ENCODE measurements at places on chromosomes 5 and 9.

- H3K4me1 ChIP-seq, result peaks cover 3% of the 10 kb centered on the region
- no peak overlapping the region for H3K4me3 ChIP-seq
- H3K36me3 ChIP-seq, result no peaks in the 10 kb centered on the region
- no peak for DNase-seq
- no peak overlapping the region for H3K27ac ChIP-seq
Observed at GRCh38 chr9:21102305-21102704, 24.6 kb upstream of the IFNB1 start.

DNA sequence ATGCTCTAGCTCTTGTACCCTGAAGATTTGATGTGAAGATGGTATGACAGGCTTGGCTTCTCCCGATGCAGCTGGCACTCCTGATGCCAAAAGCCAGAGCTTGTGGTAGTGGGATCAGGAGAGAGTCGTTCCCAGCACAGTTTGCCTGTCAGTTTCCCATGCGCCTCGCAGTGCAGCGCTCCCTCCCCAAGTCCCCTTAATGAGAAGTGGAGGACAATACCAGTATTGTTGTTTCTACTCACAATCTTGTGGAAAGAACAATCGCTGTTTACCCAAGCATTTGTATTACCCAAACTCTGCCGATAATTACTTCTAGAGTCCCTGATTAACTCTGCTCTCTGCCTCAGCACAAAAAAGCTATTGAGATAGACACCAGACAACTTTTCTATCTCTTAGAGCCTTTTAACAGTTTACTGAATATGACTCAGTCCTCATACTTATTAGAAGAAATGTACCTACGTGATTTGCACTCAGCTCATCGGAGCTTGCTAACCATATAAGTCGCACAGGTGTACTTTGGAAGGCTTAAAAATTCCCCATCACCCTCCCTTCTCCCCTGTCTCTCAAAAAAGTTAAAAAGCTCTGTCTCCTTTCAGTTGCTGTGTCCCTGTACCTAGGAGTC is 283.2 kb upstream of the TMEM161B start:
- no peak for DNase-seq
- H3K4me1 ChIP-seq, result no peaks in the 10 kb centered on the region
- H3K27me3 ChIP-seq, result no peaks in the 10 kb centered on the region
- no peaks in the 10 kb centered on the region for H3K36me3 ChIP-seq
- no peak overlapping the region for H3K27ac ChIP-seq

- no peaks in the 10 kb centered on the region for H3K36me3 ChIP-seq
- H3K4me3 ChIP-seq, result no peak overlapping the region
- H3K27ac ChIP-seq, result no peak overlapping the region
- DNase-seq, result no peak
Observed at GRCh38 chr5:76292620-76293322, 110.3 kb upstream of the IQGAP2 start.

- no peaks in the 10 kb centered on the region for H3K36me3 ChIP-seq
- H3K4me1 ChIP-seq, result peaks cover 20% of the 10 kb centered on the region
- H3K4me3 ChIP-seq, result no peak overlapping the region
- H3K27me3 ChIP-seq, result no peaks in the 10 kb centered on the region
- no peak for DNase-seq
- no peak overlapping the region for H3K27ac ChIP-seq
Observed at GRCh38 chr9:105055917-105056316, 128.0 kb upstream of the ABCA1 start.

- no peaks in the 10 kb centered on the region for H3K4me1 ChIP-seq
- H3K4me3 ChIP-seq, result no peak overlapping the region
- DNase-seq, result no peak
Observed at GRCh38 chr5:124662181-124662781, 84.2 kb downstream of the ZNF608 start.

DNA sequence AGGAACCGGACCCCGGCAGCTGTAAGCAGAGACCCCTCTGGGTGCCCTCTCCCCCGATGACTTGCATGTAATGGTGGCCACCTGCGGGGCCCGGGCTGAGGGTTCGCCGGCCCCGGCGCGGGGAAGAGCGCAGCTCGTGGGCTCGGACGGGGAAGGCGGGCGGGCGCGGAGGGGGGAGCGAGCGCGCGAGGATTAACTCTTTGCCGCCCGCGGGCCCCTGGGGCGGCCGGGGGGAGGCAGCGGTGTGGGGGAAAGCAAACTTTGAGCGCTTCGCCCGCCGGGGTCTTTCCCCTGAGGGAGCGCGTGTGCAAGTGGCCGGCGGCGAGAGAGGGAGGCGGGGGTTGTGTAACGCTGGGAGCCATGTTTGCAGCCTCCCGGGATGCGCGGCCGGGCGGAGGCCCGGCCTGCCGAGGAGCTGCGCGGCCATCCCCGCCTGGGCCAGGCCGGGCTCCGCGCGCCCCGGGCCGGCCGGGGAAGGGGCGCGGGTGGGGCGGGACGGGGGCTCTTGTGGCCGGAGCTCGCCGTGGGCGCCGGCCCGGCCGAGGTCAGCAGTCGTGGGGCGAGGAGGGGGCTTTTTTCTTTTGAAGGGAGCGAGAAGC is 547 bp downstream of the ANP32B start:
- peak overlapping the region; percentile 75 for H3K27ac ChIP-seq
- peak overlapping the region; percentile 65 for H3K4me3 ChIP-seq
- peaks cover 63% of the 10 kb centered on the region for H3K4me1 ChIP-seq
- peak; percentile 79 for DNase-seq
- no peaks in the 10 kb centered on the region for H3K36me3 ChIP-seq
